ENCODE measurements at places on chromosomes 3 and 15.

DNA sequence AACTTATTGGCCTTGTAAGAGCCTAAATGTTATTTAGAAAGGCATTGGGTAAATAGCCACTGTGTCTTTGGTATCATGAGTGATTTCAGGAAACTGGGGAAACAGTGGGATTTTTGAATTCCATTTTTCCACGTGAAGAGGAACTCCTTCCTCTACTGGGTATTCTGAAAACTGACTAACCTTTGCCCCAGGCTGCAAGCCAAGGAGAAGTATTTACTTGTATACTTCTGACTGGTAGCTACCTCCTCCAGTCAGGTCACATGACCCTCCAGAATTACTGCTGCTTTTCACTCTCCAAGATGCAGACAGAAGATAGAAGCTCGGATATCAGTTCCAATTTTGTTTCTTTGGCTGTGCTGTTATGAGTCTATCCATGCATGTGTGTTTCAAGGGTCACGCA, 50.9 kb upstream of the MAP3K13 start:
- peak; percentile 5 for DNase-seq

DNA sequence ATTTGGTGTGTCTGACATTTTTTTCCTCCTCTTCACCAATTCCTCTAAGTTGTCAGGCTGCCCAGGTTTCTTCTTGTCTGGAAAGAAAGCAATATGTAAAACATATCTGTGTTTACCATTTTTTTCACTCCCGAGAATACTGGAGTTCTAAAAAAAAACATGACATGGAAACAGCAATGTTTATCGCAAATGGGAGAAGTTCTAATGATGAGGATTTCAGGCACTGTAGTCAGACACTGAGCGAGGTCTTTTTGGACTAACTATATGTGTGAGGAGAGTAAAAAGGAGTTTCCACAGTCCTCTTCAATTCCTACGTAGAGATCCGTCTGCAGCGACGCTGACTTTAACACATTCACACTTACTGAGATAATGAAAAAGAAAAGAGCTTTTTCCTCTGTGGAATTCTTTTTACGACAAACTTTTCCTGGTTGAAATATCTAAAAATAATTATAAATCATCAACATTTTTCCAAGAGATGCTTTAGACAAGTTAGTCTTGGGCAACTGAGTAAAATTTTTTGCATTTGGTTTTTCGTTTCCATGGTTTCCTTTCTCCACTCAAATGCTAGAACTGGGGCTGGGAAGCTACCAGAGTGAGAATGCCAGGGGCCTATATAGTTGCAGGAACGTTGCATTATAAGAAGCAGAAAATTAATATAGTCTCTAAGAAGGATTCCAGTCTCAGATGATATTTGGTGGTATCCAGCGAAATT, 8.4 kb upstream of the SETMAR start:
- no peak for DNase-seq

DNA sequence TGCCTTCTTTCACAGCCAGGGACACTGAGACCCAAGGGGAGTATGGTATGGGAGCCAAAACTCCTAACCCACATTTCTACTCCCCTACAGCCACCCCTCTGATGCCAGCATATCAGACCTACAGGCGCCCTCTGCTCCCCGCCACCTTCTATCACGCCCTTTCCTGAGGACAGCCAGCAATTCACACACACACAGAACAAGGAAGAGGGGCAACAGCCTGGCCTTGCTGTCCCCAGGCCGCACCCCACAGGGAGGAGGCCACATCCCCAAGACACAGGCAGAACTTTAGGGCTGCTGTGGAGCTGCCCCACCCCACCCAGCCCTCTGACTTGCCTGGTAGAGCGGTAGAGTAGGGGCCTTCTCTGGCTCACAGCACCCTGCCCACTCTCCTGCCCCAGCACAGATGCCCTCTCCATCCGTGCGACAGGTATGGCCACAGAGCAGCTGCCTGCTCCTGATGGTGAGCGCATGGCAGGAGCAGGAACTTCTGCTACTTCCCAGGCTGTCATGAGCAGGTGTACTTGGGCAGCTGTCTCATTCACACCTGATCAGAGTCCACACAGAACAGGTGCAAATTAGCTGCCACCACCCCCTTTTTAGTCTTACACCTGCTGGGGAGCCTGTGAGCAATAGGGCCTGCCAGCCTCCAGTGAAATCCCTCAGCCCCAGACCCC, 33.4 kb downstream of the CCDC33 start:
- no peak for DNase-seq

- DNase-seq = no peak
Observed at GRCh38 chr15:79094611-79095021, 4.0 kb upstream of the RASGRF1 start.

GRCh38 chr3:180646187-180646790, 33.0 kb downstream of the CCDC39 start:
- DNase-seq = peak; percentile 2

DNA sequence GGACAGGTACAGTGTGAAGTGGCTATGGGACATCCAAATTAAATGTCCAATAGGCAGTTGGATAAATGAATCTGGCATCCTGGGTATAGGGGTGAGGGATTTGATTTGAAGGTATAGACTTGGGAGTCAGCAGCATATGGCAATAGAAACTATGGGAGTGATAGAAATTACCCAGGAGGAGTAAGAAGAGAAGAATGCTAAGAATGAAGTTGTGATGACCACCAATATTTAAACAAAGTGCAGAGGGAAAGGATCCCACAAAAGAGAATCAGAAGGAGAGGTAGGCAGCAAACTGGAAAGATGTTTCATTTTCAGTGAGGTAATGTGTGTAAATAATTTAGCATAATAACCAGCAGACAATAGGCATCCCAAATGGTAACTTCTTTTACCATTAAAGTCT, 13.8 kb upstream of the MSL2 start:
- no peak for DNase-seq

DNA sequence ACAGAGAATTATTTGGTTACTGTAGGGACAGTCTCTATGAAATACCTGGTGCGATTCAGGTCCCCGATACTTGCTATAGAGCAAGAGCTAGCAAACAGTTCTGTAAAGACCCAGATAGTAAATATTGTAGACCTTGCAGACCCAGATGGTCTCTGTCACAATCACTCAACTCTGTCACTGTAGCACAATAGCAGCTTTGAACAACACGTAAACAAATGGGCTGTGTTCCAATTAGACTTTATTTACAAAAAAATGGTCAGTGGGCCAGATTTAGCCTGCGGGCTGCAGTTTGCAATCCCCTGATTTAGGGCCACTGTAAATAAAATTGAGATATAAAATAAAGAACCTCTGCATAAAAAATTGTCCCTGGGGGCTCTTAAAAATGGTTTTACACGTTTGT, 127.7 kb downstream of the SV2B start:
- no peak for DNase-seq

- DNase-seq = peak; percentile 22
Observed at GRCh38 chr3:10471054-10471688, 34.2 kb downstream of the ATP2B2 start.

DNA sequence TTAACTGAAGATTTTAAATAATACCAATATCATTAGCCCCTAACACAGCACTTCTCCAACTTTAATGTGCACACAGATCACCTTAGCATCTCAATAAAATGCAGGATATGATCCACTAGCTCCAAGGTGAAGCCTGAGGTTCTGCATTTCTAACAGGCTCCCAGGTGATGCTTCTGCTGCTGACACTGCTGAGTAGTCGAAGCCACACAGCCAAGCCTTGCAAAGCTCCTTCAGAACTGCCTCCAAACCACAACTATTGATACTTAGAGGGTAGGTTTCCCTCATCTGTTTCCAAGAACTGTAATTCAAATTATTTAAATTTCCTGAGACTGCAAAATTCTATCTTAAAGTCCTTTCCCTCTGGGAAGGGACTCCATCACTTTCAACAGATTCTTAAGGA, 3.9 kb downstream of the RIOX2 start:
- no peak for DNase-seq

DNA sequence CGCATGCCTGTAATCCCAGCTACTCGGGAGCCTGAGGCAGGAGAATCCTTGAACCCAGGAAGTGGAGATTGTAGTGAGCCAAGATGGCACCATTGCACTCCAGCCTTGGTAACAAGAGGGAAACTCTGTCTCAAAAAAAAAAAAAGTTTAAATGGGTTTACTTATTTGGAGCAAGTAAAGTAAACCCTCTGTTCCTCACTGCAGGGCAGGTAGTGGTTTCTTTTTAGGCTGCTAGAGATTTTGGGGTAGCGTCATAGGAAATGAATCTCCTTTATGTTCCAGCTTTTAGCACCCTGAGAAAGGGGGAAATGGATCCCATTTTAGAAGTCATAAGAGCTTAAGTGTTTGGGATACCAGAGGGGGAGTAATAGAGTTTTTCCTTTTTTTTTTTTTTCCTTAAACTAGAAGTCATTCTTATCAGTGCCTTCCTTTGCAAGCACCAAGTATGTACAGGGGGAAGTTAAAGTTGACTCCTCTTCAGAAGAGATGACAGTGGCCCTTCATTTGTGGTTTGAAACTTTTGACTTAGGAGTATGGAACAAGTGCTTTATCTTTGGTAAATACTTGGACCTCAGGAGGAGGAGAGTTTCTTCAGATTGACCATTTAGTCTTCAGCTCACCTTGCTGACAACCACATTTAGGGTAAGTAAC, 8.0 kb downstream of the PXK start:
- DNase-seq = peak; percentile 70

GRCh38 chr3:48414376-48415250, 15.3 kb downstream of the PLXNB1 start:
- DNase-seq = no peak

- DNase-seq = no peak
Observed at GRCh38 chr3:72223116-72223515, 438.2 kb upstream of the PROK2 start.

All from OCI-M1 (cell line).